ENCODE measurements at places on chromosomes 5 and 9. TPM values are rescaled to one million over a fixed set of nuclear protein-coding genes. Genes with fewer than 3 reads are reported as not detected.

DNA sequence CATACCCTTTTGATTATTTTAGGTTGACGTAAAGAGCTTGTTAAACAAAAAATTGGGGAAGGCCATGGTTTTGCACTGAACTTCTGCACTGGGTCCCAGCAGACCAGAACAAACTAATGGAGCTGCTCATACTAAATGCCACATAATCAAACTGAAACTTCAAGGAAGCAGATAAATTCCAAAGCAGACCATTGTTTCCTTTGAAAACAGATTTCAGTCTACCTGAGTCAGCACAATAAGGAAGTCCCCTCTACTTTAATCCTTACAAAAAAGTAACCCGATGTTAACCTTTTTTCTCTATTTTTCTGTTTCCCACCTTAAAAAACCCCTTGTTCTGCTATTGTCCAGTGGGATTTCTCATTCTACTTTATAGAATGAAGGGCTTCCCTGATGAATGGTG is 39.2 kb downstream of the WDR36 start:
- DNase-seq = no peak

Gene PAPPA
- total RNA-seq = not detected

DNA sequence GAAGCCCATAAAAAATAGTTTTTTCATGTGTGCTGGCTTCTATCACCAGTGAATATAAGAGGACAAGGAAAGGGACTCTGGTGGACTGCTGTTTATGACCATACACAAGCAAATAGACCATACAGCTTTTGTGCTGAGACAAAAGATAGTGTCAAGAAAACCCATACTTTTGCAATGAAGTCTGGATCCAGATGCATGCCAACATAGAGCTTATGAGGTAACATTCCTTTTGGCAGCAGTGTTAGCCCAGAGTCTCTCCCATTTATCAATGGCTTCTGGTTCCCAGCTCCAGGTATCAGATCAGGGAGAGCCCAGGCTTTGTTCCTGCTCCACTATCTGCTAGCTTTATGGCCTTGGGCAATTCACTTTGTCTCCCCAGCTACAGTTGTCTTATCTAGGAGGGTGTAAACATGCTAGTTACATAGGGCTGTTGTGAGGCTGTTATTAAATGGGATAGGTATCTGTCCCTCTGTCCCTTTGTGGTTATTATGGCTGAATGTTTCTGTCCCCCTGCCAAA is 55.6 kb downstream of the CCDC192 start:
- DNase-seq = no peak

DNA sequence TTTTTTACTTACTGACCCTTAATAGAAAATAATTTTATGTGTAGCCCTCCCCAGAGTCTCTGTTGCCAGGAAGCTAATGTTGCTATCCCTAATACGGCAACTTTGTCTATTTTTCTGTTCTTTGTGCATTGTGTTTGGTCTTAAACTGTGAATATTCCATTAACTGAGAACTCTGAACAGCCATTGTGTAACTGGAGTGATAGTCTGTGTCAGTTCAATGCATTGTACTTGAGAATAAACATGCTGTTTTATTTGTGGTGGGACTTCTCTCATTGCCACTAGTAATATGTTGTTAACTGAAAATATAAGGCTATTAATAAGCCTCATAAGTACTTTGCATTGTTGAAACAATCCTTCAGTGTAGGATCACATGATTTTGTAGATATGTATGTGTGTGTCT is 278.3 kb upstream of the DMRT1 start:
- DNase-seq = no peak

GRCh38 chr9:36731068-36731956 is 158.6 kb downstream of the MELK start:
- no peak for DNase-seq

GRCh38 chr5:154523709-154524108 is 45.7 kb upstream of the HAND1 start:
- no peak for DNase-seq

- DNase-seq = no peak
Observed at GRCh38 chr9:122605691-122606090, 8.8 kb upstream of the OR1Q1 start.

DNA sequence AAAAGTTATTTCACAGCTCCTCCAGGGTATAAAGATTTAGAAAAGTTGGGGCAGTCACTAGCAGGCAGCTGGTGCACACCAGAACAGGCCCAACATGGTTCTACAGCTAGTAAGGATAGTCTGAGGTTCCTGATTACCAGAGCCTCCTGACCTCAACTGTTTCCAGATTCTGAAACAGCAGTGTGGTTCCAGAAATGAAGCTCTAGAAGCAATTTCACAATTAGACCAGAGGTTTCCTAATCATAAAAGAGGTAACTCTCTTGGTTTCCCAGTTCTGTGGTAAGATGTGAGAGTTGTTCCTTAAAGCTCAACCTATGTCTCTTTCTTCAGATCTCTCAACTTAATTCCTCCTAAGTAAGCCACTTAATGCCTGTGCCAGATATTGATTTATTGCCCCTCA is 11.9 kb downstream of the AGTPBP1 start:
- no peak for DNase-seq
